Skeletal muscle tissue (tissue), 5 donors: ENCODE measurements at places on chromosomes 12 and 14. TPM values are rescaled to one million over a fixed set of nuclear protein-coding genes. Genes with fewer than 3 reads are reported as not detected.

The HCAR1 gene
- 0.52 TPM for total RNA-seq

The GLS2 gene
- not detected for total RNA-seq

The MYF6 gene
- 136 TPM for total RNA-seq

The SYNDIG1L gene
- under 0.01 TPM for total RNA-seq

The FANCM gene
- total RNA-seq: 7.3 TPM

The RXYLT1 gene
- total RNA-seq: 8.9 TPM
